Myocyte (in vitro differentiated cells): ENCODE measurements at places on chromosomes 4 and X.

DNA sequence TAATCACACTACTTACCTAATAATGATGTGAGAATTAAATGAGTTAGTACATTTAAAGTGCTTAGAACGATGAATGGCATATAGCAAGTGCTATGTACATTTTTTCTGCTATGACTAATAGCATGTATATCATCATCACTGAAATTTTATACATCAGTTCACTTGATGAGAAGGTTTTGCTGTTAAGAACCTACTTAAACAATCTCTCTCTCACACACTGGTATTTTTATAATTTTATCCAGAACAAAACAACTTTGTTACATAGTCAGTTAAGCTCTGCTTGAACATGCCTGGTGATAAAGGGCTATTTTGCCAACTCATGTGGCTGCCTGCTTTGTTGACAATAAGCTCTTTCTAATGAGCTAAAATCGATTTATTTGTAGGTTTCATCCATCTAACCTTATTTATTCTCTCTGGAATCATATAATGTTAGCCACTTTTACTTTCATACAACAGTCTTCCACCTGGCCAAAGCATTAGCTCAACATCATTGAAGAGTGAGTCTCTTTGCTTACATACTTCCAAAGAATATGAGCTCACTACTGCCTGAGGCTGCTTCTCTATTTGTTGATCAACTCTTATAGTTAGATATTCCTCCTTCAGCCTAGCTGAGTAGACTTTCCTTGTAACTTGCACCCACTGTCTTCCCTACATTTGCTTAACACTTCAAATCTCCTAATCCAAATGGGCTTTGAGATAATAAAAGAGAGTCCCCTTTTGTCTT lies 372.7 kb upstream of the BOD1L1 start:
- no peak for DNase-seq

GRCh38 chr4:72994670-72995069 lies 74.8 kb downstream of the COX18 start:
- no peak for DNase-seq

DNA sequence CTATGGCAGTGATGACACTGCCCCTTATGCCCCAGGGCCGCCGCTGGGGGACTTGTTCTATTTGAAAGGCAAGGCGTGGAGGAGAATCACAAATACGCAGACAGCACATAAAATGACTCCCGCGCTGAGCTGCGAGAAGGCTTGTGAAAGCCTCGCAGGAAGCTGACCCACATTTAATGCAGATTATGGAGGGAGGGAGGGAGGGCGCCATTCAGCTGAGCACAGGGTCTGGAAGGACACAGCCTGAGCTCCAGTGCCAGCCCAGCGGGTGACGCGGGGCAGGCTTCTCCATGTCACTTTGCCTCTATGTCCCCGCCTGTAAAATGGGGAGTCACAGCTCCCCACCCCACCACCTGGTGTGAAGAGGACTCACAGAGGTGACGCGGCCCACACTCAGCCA lies 14.3 kb downstream of the ABLIM2 start:
- DNase-seq = no peak

DNA sequence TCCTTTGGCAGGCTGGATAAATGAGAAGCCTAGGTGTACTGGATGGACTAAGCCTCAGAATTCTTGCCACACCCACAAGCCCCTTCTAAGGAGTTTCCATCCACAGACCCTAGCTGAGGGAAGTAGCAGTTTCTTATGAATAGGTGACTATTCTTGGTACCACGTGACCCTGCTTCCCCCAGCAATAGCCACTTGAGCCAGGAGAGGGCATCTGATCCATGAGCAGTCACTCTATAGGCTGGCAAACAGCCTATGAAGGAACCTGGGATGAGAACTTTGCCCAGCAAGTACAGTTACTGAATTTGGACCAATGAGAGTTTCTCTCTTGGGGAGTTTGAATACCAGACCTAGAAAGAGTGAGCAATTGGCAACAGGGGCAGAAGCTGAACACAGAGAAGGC lies 84.0 kb downstream of the RTL9 start:
- no peak for DNase-seq

- no peak for DNase-seq
These were observed 130.2 kb upstream of the SLC6A14 start for GRCh38 chrX:116306218-116306617.
